ENCODE measurements at places on chromosomes 1 and 21.

DNA sequence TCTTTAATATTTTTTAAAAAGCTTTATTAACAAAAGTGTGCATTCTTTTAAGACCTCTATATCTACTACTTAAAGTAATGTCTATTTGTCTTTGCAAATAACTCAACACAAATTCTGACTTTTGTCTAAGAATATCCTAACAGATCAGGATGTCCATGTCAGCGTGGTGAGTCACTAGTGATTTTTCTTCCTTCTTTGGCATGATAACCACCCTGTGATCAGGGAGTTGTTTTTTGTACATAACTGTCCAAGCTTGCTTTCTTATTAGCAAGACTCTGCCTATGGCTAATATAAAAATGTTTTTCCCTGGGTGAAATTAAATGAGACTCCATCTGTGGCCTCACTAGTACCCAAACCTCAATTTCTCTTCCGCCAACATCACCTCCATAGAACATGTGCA, 688.9 kb upstream of the ADGRL2 start:
- no peak for DNase-seq

DNA sequence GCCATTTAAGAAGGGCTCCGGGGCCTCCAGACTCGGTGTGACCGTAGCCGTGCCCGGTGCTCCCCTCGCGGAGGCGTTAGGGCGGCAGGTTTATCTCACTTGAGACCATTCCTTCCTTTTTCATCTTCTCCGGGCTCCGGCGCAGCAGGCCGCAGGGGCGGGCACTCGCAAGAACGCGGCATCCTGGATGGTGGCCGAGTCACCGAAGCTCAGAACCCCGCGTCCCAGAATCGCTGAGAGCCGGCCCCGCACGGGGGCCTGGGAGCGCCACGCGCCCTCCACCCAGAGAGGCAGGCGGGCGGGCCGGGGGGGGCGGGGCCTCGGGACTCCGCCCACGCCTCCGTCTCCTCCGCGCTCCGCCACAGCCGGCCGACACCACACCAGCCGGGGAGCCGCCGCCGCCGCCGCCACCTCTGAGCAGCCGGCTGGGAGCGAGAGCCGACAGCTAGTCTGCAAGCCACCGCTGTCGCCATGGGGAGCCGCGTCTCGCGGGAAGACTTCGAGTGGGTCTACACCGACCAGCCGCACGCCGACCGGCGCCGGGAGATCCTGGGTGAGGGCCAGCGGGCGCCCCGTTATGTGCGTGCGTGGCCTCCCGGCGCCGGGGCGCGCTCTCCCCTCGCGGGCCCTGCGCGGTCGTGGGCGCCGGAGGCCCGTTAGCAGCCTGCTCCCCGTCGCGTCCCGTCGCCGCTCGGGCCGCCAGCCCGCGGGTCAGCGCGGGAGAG, at the start of gene DEGS1:
DEGS1 (plus strand) TSS at position 375 of the 725 bp plus-strand sequence; CDS start at position 472, 97 bp downstream.
- peak; percentile 82 for DNase-seq

DNA sequence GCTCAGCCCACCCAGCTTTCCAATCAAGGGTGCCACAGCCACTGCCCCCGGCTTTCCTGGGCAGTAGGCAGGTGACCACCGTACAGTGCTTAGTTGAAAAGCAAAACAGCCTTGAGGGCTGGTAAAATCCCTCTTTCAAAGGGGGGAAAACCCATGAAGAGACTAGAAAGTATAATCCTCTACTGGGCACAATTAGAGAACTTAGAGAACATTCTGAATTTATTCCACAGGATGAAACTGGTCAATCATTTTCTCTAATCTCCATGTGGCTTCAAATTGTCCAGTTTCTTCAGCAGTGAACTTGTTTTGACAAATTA, 15.3 kb upstream of the LRRC47 start:
- DNase-seq = no peak

- no peak for DNase-seq
Observed at GRCh38 chr21:22395965-22396364, 1397.8 kb downstream of the NCAM2 start.

DNA sequence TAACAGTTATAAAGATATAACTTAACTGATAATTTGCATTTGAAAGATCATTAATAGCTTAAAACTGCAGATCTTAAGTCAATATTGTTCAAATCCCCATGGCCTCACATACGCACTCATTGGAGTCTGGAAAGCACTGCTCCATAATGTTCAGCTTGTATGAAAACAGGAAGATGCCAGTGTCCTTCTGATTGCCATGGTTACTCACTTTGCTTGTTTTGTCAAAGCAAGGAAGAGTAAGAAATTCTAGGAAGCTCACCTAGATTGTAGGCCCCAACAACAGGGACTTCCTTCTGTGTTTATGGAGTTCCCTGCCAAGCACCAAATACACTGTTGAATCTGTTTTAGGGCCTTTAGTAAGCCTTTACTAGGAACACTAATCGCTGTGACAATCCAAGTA, 10.9 kb downstream of the GAS5 start:
- no peak for DNase-seq

DNA sequence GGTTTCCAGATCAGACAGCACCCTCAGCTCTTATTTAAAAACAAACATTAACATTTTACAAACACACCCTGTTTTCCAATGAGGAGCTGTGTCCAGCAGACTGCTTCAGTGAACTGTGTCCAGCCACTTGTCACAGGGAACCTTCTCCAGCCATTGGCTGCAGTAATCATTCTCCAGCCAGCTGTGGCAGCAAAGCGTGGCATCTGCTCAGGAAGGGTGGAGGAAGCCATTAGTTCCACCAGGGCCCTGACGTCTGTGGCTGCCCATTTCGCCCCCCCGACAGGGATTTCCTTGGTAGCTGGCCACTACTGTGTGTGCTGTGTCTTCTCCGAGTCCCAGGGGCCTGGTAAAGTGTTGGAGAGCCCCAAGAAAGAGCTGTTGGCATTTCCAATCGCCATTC, 62.9 kb upstream of the SELENON start:
- no peak for DNase-seq

GRCh38 chr1:53964109-53964508, 18.0 kb downstream of the LRRC42 start:
- DNase-seq = no peak

DNA sequence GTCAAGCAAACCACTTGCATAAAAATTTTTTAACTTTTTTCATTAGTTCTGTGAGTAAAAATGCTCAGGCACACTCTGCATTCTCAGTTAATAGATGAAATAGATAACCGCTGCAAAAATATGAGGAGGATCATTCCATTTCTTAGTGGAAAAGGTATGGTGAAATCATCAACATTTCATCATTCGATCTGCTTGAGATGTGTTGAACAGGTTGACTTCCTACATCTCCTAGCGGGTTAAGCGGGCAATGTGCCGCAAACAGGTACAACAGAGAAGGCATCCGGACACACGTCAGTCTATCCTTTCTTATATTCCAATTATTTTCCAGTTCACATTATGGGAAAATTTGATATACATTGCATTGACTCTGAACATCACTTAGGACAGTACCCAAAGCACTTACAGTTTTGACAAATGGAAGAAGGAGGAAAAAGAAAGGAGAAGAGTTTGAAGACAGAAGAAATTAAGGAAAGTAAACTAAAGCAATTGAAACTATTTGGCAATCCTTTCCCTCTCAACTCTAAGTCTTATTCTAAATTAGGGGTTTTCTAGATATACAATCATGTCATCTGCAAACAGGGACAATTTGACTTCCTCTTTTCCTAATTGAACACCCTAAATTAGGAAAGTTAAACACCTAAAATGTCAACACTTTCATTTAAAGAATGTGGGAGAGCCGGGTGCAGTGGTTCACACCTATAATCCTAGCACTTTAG, 33.5 kb downstream of the NIBAN1 start:
- no peak for DNase-seq

DNA sequence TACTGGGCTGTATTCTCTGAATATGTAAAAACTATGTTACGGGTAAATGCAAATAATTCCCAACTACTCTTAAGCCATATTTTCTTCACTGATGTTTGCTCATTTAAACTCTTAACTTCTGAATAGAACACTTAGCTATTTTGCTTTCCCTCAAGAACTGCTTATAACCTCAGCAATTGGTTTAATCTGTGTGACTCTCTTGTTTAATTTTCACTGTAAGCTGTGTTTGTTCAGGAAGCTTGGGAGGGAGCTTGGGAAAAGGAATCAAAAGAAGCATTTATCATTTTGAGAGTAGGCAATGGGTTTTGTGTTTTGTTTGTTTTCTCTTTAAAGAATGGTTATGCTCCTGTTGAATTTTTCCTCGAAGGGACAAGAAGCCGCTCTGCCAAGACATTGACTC, 24.4 kb downstream of the GNPAT start:
- DNase-seq = no peak

- no peak for DNase-seq
Observed at GRCh38 chr1:245483247-245483646, 328.5 kb downstream of the KIF26B start.

GRCh38 chr1:20115479-20115878, 3.9 kb downstream of the PLA2G2D start:
- DNase-seq = no peak

DNA sequence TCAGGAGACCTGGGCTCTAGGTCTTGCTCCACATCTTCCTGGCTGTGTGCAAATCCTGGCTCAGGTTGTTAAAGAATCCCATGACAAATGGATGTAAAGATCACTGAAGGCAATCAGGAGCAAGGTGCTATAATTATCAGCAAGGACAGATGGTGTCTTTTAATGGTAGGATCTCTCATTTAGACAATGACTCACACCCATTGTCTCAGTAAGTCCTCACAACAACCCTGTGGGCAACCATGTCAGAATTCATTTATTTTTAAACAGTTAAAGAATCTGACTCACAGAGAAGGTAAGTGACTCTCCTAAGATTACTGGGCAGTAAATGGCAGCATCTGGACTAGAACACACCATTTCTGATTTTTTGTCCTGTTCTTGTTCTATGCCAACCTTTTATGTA, 32.8 kb downstream of the RNASEL start:
- no peak for DNase-seq

GRCh38 chr1:44327679-44328491, 27.2 kb downstream of the ERI3 start:
- no peak for DNase-seq
